ENCODE measurements at places on chromosomes 7 and 10.

DNA sequence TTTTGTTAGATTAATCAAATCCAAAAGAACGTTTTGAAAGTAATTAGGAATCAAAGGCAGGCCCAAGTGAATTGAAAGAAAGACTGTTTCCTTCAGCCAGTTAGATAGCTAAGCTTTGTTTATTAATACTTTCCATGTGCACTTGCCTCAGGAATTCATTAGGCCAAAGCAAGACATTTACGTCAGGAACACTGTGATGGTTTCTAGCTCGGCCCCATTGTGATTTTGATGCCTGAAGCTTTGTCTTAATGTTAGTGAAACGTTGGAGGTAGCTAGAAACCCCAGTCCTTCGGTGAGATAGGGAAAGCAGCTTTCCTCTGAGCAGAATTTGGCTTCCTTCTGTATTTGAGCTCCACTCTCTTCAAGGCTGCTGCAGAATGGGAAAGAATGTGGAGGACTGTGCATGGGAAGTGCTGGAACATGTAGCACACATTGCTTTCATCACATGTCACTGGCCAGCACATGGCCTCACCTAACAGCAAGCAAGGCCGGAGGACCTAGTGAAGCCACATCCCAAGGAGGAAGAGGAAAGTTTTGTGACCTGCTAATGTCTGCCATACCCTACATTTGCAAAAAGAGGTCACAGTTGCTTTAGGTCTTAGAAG lies 64.1 kb downstream of the PCGF5 start:
- no peak for DNase-seq

- no peak for DNase-seq
Measured at GRCh38 chr10:35961501-35961900, 319.4 kb upstream of the FZD8 start.

GRCh38 chr10:43110338-43111071 lies 27.7 kb upstream of the CSGALNACT2 start:
- DNase-seq: peak; percentile 14

DNA sequence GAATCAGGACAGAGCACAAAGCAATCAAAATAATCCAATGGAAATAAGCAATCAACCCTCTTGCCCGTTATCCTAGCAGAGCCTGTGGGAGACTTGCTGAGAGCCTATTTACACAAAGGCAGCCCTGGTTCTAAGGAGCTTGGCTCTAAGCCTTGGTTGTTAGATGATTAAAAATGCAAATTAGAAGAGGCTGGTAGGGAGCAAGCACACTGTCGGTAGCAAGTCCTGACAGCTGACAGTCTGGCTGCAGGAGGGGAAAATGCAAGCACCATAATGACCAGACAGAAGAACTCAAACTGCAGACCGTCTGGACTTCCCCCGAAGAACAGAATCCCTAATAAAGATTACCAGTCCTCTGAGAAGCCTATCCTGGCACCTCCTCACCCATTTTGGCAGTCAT lies 131.8 kb upstream of the CTTNBP2 start:
- no peak for DNase-seq

DNA sequence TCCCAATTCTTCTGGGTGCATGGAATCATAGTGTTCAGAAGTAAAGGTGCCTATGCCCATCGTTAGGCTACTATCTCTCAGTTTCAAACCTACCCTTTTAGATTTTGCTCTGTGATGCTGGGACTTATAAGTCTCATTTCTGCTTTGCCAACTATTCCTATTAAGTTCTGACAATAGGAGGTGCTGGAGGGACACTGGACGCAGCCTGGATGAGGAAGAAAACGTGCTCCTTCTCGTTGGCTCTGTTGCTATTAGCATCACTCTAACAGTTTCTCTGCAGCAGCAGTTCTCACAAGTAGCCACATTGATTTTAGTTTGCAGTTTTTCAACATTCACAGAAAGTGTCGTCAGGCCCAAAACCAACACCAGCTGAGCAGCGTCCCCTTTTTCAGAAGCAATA lies 72.4 kb downstream of the ABCC2 start:
- peak; percentile 51 for DNase-seq

GRCh38 chr7:129804111-129804889 lies 148.5 kb downstream of the UBE2H start:
- DNase-seq: no peak

DNA sequence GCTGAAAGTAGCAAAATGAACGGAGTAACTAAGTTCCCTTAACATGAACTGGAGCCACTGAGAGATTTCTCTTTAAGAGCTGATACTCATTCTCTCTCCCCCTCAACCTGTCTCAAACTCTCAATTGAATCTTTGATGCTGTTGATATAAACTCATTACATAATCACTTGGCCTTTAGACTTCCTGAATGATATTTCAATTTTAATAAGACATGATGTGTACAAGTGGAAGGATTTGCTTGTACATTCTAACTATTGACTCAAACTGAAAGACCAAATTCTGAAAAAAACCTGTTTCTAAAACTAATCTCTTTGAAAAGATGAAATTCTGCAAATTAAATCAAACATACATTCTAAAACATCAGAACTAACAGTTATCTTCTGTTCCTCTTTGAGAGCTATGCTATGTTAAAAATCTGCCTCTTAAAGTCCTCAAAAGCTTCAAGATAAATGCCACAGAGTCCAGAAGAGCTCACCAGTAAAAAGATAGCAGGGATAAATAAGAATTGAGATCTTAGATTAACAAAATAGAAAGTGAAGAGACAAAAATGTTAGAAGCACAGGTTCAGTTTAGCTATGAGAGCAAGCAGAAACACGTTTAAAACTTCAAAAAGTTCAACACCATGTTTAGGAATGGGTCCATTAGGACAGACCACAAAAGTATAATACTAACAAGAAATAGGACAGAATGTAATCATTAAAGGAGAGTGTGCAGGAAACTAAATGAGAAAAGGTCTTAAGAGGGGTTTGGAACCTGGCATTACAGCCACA lies 46.1 kb downstream of the TNPO3 start:
- no peak for DNase-seq

- DNase-seq: no peak
Measured at GRCh38 chr7:31494421-31494820, 19.5 kb upstream of the ITPRID1 start.

- DNase-seq: no peak
Measured at GRCh38 chr10:88212069-88212468, 348.6 kb downstream of the PTEN start.

DNA sequence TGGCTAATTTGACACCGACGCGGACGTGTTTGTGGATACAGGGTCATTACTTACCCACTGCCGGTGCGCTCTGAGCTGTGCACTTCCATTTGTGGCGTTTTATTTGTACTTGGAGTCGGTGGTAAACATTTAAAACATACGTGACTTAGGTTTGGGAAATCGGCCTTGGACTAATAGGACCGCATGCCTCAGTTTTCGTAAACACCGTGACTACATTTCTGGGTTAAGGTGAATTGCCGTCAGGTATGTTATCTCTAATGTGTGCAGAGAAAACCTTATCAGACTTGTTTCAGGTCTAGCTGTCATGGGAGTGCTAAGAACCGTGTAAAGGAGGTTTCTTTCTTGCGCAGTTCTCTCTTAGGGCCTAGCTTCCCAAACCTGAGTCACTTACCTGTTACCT lies 51.7 kb upstream of the NCF1 start:
- DNase-seq: no peak

DNA sequence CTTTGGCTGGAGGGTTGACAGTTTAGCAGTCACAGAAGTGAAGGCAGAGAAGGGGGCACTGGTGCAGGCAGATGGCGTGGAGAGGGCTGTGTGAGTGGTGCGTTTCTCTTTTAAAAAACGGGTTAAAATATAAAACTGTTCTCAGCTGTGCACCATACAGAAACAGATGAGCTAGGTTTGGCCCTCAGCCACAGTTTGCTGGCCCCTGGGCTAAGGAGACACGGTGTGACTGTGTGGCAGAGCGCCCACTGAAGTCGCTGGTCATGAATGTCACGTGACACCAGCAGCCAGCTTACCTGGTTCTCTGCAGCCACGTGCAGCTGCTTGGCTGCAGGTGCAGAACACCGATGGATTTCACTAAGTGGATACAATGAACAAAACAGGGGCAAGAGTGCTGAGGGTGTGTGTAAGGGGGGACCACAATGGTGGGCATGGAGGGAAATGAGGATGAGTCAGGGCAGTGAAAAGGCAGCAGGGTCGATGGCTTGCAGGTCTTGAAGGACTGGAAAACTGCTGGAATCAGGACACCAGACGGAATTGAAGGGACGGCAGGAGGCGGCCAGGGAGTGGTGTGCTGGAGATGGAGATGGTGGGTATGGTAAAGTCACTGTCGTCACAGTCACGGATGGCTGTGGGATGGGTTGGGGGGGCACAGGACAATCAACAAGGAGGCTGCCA lies 7.4 kb downstream of the ZNF746 start:
- DNase-seq: no peak

DNA sequence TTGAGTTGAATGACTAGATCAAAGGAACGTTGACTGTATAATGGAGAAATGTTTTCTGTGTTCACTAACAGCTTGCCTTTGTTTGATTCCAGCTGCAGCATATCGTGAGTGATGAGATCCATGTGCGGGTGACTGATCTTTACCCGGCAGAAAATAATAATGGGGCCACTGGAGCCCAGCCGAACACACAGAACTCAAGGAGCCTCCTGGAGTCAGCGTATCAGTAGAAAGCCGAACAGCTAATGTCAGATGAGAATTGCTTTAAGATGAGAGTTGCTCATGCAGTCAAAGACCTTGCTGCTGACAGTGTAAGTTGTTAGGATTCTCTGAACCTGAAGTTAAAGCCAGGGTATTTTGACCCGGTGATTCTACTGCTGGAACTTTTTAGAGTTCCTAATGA lies 34.3 kb upstream of the MTPAP start:
- no peak for DNase-seq

- DNase-seq: peak; percentile 4
Measured at GRCh38 chr10:9579110-9579705, 1438.5 kb upstream of the CELF2 start.

DNA sequence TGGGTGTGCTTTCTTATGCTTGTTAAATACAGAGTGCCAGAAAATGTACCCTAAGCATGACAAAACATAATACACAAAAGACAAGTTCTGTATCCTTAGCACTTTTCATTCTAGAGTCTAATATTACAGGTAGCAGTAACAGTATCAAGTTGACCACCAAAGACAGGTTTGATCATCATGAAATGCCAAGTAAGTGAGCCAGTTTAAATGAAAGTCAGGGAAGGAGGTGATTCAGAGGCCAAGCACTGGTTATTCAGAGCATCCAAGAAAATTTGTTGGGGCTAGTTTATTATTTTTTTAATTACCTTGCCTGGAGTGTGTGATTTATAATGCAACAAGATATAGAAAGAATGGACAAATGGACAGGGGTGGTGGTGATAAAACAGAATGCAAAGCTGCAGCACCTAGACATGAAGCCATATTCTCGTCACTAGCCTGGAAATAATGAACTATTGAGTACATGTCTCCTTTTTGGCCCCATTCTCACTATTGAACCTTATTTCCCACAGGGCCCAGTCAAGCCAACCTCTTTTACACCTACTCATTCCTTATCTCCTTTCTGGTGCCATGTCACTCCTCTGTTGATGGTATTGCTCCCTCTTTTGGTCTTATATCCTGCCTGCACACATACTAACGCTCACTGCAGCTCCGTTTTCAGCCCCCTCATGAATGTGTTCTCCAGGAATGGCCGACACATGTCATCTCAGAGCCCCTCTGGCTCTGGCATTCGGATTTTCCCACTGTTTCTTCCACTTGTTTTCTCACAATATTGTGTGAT lies 78.6 kb upstream of the GLCCI1 start:
- DNase-seq: no peak

GRCh38 chr10:1292611-1293031 lies 236.4 kb downstream of the WDR37 start:
- DNase-seq: no peak
